ENCODE measurements at places on chromosomes 3 and 15. TPM values are rescaled to one million over a fixed set of nuclear protein-coding genes. Genes with fewer than 3 reads are reported as not detected.

DNA sequence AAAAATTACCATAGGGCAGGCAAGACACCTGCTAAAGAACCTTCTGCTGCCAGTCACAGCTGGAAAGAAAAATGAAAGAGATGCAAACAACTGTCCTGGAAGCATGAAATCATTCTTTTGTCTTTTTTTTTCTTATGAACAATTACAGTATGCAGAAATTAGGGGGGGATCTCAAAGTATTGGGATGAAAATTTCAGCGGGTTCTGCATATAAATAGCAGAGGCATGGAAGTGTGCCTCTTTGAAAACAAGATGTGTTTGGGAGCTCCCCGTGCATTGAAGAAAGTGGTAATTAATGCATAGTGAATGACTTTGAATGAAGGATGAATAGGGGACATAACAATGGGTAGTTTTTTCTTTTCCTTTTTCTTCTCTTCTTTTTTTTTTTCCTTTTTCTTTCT, 431.2 kb downstream of the SOX2 start:
- no peak for DNase-seq
- H3K4me3 ChIP-seq, result no peak overlapping the region
- H3K36me3 ChIP-seq, result no peaks in the 10 kb centered on the region

GRCh38 chr15:80730926-80731325, 35.8 kb downstream of the ABHD17C start:
- no peaks in the 10 kb centered on the region for H3K27me3 ChIP-seq
- H3K4me3 ChIP-seq, result no peak overlapping the region
- H3K27ac ChIP-seq, result peak overlapping the region; percentile 28
- DNase-seq, result no peak

GRCh38 chr15:60116456-60117089, 112.5 kb downstream of the FOXB1 start:
- H3K27ac ChIP-seq, result no peak overlapping the region
- peaks cover 19% of the 10 kb centered on the region for H3K27me3 ChIP-seq
- no peaks in the 10 kb centered on the region for H3K36me3 ChIP-seq
- H3K4me1 ChIP-seq, result no peaks in the 10 kb centered on the region
- no peak for DNase-seq

Gene PLA2G4F
- total RNA-seq, result not detected

Gene GPR27
- total RNA-seq, result not detected
